ENCODE measurements at places on chromosomes 7 and 10. TPM values are rescaled to one million over a fixed set of nuclear protein-coding genes. Genes with fewer than 3 reads are reported as not detected.

- DNase-seq, result no peak
These were observed 11.5 kb downstream of the IDE start for GRCh38 chr10:92562424-92562823.

DNA sequence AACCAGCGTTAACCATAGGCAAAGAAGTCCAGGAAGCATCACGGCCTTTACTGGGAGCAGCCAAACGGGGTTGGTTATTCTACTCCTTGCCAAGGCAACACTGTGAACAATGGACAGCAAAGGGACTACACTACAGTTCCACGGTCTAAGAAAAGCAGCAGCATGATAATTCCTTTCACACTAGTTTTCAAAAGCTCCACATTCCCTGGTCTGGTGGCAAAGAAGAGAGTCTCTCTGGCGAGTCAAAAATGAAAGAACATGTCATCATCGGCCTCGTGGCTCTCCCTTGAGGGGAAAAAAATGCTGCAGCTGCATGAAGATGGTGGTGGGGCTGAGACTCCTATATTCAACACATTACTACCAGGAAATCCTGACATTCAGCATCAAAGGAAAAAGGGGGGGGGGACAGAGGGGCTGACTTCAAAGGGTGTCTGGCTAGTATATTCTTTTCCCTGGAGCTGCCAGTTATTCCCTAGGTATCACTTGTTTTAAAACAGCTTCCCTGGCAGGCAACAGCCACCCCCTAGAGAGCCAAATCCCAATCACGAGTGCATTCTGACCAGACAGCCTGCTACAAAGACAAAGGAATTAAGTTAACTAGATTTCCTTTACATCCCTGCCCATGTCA is 49.1 kb downstream of the SLC37A3 start:
- no peak for DNase-seq

GRCh38 chr7:142365410-142365842 is 107.6 kb upstream of the PRSS58 start:
- no peak for DNase-seq

DNA sequence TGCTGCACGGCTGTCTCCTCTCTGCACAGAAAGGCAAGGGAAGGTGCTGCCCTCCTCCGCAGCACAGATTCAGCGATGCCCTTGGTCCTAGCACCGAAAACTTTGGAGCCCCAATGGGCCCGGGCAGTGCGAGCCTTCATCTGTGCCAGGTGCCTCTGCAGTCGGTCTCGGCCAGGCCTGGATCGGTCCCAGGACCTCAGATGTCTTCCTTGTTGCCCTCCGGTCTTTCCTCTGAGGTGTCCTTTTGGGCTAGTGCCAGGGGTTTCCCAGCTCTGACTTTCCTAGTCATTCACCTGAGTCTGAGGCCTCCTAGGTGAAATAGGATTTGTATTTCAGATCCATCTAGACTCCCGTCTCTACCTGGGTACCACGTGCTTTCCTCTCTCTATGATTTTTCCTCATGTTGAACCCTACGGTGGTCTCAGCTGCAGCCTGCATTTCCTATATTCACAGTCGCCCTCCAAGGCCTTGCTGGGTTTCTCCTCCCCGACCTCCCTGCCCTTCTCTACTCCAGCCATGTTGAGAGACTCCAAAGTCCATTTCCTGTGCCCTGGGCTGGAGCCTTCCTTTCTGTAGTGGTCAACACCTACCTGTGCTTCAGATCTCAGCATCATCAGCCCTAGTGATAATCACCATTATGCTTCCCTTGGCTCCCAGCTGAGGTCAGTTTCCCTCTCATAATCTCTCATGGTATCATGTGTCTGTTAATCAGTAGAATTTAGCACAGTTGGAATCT is 92.0 kb upstream of the PRSS58 start:
- DNase-seq, result no peak

DNA sequence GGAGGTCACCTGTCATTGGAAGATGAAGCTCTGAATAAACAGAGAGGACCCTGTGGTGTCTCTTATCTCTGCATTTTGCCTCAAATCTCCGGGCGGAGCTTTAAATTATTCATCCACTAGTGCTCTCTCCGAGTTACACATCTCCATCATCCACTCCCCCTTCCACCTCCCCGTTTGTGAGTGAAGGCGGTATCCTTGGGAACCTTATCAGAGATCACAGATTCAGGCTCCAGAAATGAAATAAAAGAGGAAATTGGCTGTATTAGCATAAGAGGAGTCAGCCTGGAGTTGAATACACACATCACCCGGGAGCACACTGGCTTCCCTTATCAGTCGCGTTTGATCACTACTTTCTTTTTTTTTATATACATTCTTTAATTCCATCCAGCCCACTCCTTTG is 1184.8 kb downstream of the GATA3 start:
- no peak for DNase-seq

DNA sequence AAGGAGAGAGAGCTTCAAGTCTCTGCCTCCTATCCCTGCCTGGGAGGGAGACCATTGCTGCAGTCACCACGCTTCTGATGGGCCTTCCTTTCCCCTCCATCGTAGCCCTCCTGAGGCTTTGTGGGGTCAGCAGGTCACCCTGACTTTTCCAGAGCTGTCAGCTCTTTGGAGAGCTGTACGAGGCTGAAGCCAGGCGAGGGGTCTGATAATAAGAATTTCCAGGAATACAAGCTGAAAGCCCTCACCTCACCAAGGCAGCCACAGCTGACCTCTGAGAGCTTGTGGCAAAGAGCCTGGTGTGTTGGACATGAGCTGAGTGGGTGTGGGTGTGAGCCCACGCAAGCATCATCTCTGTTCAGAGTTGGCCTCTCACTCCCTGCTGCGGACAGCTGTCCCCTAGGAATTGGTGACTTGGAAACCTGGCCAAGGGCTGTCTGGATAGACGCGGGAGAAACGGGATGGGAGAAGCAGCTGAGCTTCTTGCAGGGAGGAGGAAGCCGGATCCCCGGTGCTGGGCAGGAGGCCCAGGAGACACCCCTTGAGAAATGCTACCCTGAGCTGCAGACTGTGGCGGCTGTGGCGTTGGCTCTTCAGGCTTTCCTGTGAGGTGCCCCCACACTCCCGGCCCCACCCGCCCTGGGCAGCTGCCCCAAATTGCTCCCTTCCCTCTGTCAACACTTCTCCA is 122.1 kb upstream of the BTBD16 start:
- no peak for DNase-seq

- peak; percentile 93 for DNase-seq
These were observed 6.2 kb downstream of the RARRES2 start for GRCh38 chr7:150335108-150335773.

- no peak for DNase-seq
These were observed 72.8 kb upstream of the FAM20C start for GRCh38 chr7:119392-120163.

- DNase-seq, result no peak
These were observed 116.3 kb downstream of the CUX1 start for GRCh38 chr7:101933688-101934121.

DNA sequence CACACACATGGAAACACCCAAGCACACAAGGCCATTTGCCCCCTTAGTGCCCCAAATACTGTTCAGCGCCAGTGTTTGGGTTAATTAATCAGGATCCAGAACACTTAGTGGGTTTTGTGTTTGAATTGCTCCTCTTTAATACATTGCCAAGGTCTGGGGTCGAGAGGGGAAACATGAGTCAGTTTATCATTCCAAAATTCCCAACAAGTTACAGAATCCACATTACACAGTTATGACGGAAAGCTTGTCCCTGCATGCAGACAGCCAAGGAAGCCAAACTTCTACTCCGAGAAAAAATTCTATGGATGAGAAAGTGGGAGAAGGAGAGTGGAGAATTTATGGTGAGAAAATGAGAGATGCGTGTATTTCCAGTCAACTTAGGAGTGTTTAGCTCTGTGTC is 189.0 kb downstream of the NPSR1 start:
- no peak for DNase-seq

DNA sequence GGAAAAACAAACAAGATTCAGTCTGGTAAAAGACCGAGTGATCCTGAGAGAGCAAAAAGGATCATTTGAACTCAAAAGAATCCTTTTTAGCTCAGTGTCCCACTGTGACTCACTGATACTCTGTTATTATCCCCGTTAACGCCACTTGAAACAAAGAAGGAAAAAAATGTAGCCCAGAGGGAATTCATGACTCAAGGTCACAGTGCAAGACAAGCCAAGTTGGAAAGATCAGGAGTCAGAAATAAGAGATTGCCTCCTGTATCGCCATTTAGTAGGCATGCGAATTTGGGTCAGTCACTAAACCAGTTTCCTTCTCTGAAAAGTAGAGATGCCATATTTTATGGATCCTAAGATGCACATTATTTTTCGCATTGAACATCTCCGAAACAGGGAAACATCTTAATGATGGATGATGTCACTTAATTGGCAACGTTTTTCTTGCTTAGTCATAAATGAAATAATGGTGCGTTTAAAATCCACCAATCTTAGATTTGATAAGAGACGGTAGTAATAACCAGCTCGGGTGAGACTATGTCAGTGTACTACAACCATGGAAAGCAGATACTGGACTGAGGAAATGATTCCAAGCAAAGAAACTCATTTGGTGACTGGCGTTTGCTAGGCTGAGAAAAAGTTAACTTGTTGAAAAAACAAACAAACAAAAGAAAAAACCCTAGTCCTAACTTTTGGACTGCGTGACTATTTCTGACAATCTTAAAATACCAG is 502.0 kb upstream of the CELF2 start:
- no peak for DNase-seq

- peak; percentile 30 for DNase-seq
These were observed 12.6 kb upstream of the CDH23 start for GRCh38 chr10:71383972-71384687.

DNA sequence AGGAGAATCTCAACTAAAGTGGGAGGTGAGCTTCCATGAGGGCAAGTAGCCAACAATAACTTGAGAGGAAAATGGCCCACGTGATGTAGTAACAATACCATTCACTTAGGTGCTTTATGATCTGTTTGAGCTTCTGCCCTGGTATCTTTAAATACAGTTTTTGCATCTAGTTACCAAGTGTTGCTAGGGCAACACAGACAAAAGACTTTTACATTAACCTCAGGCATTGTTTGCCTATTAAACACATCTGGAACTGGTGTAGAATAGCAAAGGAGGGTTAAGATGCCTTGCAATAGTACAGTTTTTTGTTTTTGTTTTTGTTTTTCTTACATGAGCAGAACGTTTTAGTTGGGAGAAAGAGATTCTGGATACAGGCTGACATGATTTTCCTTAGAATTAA is 97.7 kb upstream of the MTPN start:
- DNase-seq, result no peak

DNA sequence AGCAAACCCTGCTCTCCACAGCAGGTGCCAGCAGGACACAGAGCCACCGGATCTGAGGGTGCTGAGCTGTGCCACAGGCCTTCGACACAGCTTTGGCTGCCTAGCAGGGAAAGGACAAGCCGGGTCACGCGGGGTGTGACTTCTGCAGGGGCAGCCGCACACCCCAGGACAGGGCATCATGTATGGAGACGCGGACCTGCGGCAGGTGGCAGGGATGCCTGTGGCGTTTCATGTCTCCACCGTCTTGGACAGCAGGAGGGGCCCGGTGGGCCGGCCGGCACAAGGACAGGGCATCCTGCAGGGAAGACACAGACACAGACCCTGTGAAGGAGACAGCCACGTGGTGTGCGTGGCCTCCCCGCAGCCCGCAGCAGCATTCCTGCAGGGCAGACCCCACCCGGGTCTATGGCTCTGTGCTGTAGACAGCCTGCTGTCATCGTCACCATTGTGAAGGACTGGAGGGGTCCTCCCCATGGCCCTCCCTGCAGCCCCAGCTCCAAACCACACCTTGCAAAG is 109.2 kb downstream of the PDGFA start:
- no peak for DNase-seq

- DNase-seq, result peak; percentile 34
These were observed 190.9 kb downstream of the BMPER start for GRCh38 chr7:34096198-34096651.

DNA sequence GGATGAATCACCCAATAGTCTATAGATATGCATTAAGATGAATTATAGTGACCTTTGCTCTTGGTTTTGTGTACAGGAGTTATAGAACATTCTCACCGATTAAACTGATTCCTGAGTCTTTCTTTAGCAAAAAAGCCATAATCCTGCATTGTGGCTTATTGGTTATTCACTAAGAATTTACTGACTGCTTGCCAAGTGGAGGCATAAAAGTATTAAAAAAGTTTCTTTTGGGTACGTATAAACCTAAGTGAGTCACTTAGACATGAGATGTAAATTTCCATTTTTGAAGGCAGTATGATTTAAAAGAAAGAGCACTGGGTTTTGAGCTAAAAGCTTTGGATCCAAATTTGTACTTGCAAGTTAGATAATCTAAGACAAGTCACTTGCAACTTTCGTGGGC is 100.7 kb downstream of the CDK6 start:
- no peak for DNase-seq

TMEM26 gene
- 7.4 TPM for polyA plus RNA-seq

PDE6C gene
- 1.5 TPM for polyA plus RNA-seq

NOS3 gene
- 7.5 TPM for polyA plus RNA-seq

FANK1 gene
- 11.4 TPM for polyA plus RNA-seq

LEP gene
- 0.05 TPM for polyA plus RNA-seq

FRA10AC1 gene
- 61.9 TPM for polyA plus RNA-seq
